Cardiac septum (tissue), 1 donor: ENCODE measurements at places on chromosomes 4 and X. TPM values are rescaled to one million over a fixed set of nuclear protein-coding genes. Genes with fewer than 3 reads are reported as not detected.

GPC4 gene
- 3.6 TPM for total RNA-seq

PNMA5 gene
- not detected for total RNA-seq

DNA sequence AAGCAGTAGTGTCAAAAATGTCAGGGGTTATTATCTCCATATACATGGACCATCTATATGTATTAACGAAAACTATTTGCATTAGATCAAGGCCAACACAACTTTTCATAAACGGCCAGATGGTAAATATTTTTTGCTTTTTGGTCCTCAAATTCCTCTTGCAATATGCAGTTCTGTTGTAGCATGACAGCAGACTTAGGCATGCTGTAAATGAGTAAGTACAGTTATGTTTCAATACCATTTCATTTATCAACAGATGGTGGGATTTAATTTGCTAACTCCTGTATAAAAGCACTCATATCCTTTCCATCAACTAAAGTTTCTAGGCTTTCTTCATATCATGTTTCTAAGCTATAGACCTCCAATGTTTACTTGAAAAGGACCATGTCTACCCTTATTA is 208.1 kb downstream of the ANKRD50 start:
- no peak for DNase-seq

RAB33A gene
- 1.2 TPM for total RNA-seq

DNA sequence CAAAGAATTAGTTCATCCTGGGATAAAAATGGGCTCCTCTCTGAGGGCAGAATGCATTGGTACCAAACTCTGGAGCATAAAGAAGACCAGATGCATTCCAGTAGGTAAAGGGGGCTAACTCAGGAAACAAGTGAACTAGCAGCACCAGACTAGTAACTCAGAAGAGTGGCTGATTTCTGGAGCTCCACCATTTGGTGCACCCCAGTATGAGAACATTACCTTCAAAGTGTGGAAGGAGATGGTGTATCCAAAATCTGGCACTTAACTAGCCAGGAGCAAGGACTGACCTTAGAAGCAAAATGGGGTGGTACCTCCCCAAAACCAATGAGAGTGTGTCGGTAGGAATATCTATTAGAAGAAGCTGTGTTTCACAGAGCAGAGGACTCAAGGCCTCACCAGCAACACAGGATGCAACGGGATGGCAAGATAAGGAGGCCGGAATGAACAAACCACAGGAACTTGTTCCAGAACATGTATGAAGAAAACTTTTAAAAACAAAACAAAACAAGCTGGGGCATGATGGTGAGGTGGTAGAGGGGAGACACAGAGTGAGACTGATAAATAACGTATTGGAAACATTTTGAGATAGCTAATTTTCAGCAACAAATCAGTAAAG is 142.3 kb downstream of the INPP4B start:
- no peak for DNase-seq

- no peak for DNase-seq
Observed at GRCh38 chrX:40018041-40018440, 79.7 kb downstream of the BCOR start.

PABPC4L gene
- 0.89 TPM for total RNA-seq

GRCh38 chr4:3021627-3022026 is 52.7 kb downstream of the HTT-AS start:
- DNase-seq, result peak; percentile 24

DNA sequence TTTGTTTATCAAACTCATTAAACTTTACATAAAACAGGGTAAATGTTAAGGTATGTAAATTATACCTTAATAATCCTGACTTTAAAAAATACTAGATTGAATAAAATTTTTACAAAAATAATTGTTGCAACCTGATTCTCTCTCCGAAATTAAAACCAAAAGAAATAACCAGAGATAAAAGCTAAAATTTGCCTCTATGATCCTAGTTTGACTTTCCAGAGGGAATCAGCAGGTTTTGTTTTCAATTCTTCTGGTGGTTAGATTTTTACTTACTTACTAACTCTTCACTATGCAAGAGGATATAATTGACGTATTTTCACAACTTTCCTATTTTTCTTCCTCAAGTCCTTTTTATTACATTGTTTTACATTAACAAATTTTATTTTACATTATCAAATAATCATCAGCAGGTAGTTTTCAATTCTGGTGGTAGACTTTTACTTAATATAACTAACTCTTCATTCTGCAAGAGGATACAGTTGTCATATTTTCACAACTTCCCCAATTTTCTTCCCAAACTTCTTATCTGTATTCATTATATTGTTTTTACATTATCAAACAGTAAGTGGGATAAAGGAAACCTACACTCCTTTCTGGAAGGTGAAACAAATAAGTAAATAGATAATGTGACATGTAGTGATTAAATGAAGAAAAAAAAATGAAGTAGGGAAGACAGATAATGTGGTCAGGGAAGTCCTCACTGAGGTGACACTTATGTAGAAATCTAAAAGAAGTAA is 52.2 kb downstream of the TBCK start:
- no peak for DNase-seq

- DNase-seq, result no peak
Observed at GRCh38 chrX:151279161-151279560, 102.8 kb downstream of the GPR50 start.

MAGEA12 gene
- total RNA-seq, result not detected

DNA sequence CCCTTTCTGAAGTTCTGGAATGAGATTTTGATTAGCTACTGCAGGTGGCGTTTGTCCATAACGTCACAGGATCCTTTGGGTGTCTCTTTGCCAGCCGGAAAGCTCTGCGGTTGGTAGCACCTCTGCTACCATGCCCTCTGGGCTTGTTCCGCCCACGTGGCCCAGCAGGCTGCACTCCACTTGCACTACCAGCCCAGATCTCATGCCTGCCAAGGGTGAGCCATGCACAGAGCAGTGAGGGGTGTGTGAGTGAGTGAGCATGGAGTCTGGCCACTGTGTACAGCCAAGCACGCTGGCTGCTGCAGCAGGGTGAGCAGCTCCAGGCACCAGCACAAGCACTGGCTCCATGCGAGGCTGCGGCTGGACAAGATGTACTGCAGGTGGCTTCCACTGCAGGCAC is 6.6 kb upstream of the HNRNPD start:
- peak; percentile 83 for DNase-seq

HERC5 gene
- total RNA-seq, result 1.9 TPM

SLC49A3 gene
- 12.1 TPM for total RNA-seq

APLN gene
- total RNA-seq, result 6.2 TPM

RBMXL3 gene
- not detected for total RNA-seq

DNA sequence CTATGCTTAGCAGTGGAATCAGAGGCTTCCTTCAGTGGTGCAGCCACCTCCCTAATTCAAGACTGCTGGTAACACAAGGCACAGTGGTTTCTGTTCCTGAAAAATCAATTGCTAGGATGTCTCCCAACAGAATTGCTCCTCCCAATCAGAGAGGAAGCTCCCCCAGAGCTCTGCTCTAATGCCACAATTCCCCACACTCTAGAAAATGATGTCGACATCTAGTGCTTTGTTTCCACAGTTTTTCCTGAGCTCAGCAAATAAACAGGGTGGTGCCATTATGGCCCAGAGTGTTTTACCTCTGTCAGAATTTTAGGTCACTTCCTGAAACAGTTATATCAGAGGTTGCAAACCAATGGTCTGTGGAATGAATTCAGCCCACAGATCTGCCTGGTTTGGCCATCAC is 24.7 kb downstream of the TAB3 start:
- DNase-seq, result no peak

DNA sequence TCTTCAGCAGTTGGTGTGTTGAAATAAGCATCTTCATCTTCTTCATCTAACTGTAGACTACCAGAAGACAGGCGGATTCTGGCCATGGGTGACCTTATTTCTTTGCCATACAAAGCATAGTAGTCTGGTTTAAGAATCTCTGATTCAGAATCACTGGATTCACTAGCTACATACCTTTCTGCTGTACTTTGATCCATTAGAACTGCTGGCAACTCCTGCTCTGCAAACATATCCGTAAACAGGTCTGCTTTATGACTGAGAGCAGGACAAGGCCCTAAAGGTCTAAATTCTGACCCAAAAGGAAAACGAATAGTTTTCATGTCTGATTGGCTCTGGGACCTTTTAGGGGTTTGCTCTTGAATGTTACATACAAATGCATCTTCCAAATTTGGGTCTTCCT is 49.9 kb downstream of the FRMD7 start:
- DNase-seq, result no peak

- no peak for DNase-seq
Observed at GRCh38 chrX:29555465-29556091, 659.8 kb upstream of the MAGEB2 start.

DIPK2B gene
- total RNA-seq, result 14.0 TPM

DNA sequence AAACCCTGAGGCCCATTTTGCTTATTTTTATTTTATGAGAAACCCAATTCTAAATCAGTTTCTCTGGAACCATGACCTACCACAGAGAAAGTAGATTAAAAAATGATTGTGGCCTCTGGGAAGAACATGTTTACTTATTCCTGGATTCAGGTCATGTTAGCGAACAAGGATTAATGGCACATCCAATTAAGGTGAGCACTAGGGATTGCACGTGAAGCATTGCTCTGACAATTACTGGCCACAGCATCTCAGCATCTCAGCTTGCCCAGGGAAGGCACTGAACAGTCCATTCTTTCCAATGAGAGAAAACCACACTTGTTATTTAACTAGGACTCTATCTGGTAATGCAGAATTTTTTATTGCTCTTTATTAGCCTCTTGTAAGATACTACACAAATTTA is 119.8 kb downstream of the ZNF330 start:
- DNase-seq, result no peak

GRCh38 chr4:94621491-94622080 is 136.2 kb upstream of the BMPR1B start:
- DNase-seq, result no peak

UBA1 gene
- total RNA-seq, result 160 TPM

DNA sequence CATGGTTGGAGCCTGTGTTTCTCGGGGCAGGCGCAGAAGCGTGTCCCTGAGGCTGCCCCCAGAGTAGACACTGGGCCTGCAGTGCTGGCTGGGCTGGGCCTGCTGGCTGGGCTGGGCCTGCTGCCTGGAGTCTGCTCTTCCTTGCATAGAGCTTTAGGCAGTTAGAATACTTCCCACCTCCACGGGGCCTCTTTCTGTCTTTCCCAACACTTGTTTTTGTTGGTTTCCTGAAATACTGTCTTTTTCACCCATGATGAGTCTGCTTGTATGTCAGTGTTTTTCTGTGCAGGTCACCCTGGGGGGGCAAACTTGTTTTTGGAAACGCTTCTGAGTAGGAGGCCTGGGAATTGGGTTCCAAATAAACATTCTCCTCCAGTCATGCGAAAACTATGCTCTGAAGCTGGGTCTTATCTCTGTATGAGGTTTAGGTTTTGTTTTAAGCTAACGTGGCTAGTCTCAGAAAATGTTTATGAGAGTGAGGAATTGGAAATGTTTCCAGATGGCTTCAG is 32.2 kb downstream of the TRMT44 start:
- DNase-seq, result no peak

- no peak for DNase-seq
Observed at GRCh38 chr4:181548873-181549575, 694.2 kb upstream of the TENM3 start.

- DNase-seq, result no peak
Observed at GRCh38 chr4:168384437-168385141, 66.0 kb upstream of the DDX60 start.

DNA sequence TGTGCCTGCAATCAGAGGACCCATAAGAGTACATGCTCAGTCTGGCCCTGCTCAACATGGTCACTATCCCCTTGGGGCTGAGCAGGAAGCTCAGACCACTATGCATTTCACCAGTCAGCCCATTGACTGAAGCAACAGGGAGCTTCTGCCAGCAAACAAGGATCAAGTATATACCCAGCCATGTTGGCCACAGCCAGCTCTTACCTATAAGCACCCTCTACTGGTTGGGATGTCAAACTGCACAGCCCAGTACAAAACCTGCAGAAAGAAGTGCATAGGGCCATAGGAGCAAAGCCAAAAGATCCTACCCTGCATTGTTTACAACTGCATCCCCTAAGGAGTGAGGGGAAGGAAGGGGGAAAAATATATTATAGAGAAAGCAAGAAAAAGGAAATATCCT is 214.4 kb upstream of the CPEB2 start:
- no peak for DNase-seq

ADH7 gene
- total RNA-seq, result not detected

DNA sequence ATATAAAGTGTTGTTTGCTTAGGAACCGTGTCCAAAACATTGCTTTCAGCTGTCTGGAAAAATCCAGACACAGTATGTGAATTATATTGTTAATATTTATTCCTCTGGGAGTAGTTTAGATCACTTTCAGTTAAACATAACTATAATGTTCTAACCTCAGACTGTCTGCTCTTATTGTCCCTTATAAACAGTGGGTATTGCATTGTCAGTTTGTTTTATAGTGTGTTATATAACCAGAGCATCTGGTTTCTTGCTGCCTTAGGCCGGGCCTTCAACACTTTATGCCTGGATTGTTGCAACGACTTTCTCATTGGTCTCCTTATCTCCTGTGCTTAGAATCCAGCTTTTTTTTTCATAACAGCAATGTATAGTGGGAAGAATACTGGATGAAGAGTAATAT is 26.4 kb downstream of the ATG4A start:
- no peak for DNase-seq

GRCh38 chr4:145494666-145495270 is 13.1 kb downstream of the SMAD1 start:
- DNase-seq, result no peak

GRCh38 chr4:65392488-65392887 is 277.8 kb downstream of the EPHA5 start:
- DNase-seq, result no peak

GRCh38 chr4:108045687-108046024 is 56.0 kb downstream of the HADH start:
- DNase-seq, result no peak

OPRPN gene
- not detected for total RNA-seq

DNA sequence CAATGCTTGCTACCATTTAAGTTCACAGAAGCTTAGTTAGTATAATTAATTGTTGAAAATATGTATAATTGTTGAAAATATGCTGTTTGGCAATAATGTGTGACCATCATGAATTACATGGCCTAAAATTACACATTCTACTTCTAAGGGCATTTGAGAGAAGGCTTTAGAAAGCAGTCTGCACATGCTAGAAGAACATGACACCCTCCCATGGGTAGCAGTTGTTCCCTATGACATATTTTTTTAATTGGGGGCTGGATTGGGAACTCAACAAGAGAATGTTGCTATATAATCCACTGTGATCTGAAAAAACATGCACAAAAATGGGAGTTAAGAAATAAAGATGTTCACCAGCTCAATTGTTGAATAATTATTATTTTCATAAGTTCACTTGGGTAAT is 331.4 kb downstream of the ARHGAP24 start:
- no peak for DNase-seq

- no peak for DNase-seq
Observed at GRCh38 chr4:73244945-73245601, 13.5 kb downstream of the ANKRD17 start.
